ENCODE measurements at places on chromosomes 3 and 15.

DNA sequence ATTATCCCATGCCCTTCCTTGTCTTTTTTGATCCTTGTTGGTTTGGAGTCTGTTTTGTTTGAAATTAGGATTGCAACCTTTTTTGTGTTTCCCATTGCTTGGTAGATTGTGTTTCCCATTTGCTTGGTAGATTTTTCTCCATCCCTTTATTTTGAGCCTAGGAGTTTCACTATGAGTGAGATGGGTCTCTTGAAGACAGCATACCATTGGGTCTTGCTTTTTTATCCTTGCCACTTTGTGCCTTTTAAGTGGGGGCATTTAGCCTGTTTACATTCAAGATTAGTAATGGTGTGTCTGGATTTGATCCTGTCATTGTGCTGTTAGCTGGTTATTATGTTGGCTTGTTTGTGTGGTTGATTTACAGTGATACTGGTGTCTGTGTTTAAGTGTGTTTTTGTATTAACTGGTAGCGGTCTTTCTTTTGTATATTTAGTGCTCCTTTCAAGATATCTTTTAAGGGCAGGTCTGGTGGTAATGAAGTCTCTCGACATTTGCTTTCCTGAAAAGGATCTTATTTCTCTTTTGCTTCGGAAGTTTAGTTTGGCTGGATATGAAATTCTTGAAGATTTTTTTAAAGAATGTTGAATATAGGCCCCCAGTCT is 70.8 kb downstream of the AKAP13 start:
- no peak for DNase-seq

DNA sequence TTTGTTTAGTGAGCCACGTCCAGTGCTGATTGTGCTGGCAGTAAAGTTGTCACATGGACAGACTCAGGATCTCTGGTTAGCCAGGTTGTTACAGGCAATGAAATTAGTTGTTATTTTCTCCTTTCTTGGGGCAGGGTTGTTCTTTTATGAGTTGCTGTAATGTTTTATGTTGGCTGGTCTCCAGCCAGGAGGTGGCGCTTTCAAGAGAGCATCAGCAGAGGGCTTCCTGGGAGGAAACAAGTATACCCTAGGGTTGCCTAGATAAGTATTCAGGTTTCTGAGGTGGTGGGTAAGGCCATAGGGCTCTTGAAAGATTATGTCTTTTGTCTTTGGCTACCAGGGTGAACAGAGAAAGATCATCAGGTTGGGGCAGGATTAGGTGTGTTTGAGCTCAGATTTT is 14.5 kb upstream of the CFAP20DC start:
- no peak for DNase-seq

- no peak for DNase-seq
Measured at GRCh38 chr3:21668012-21668411, 83.0 kb downstream of the ZNF385D start.

GRCh38 chr3:45612918-45613602 is 18.5 kb downstream of the LIMD1 start:
- DNase-seq: no peak

DNA sequence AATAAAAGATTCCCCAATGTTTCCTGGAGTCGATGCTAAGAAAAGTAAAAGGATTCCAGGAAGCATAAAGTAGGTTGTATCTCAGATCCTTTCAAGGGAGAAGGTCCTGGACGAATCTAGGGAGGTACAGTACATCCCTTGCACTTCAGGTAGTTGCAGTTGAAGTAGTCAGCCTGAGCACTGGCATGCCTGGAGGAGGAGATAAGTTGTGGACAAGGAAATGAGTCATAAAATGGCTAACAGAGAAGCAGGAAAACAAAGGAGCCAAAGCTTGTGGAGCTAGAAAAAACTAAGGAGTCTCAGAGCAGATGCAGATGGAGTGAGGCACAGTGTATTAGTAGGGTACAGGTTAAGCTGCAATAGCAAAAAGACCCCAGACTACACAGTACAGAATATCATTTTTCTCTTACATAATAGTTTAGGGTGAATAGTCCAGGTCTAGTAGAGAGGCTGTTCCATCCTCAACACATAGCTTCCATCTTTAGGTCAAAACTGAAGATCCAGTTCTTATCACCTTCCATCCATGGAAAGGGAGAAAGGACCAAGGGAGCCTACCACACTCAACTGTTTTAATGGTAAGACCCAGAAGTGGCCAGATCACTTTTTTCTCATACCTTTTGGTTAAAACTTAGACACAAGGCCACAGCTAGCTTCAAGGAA is 41.3 kb downstream of the COL6A5 start:
- DNase-seq: no peak

DNA sequence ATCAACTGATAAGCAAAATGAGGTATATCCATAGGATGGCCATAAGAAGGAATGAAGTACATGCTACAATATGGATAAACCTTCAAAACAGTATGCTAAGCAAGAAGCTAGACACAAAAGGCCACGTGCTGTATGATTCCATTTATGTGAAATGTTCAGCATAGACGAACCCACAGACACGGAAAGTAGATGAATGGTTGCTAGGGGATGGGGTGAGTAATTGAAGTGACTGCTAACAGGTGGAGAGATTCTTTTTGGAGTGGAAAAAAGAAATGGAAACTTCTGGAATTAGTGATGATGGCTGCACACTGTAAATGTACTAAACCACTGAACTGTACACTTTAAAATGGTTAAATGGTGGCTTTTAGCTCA is 630 bp upstream of the EFCAB12 start:
- DNase-seq: no peak

- no peak for DNase-seq
Measured at GRCh38 chr3:30226601-30227151, 379.7 kb upstream of the TGFBR2 start.

DNA sequence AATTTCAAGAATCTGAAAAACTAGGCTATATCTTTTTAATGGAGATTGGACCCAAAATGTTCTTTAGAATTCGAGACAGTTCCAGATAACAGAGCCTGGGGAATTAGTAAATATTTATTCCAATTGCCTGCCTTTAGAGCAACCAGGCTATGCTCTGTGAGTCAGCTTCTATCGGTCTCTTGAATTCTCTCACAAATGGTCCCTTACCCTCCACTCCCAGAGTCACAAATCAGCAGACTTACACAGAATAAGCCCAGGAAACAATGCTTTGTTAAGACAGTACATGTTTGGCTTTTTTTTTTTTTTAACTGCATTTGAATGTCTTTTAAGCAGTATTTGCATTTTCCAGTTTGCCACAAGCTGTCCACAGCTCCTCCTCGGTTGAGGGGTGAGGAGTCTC is 460.7 kb upstream of the CBLB start:
- no peak for DNase-seq

GRCh38 chr15:57221134-57221533 is 155.2 kb upstream of the CGNL1 start:
- no peak for DNase-seq

GRCh38 chr15:77836121-77836692 is 203.5 kb upstream of the LINGO1 start:
- DNase-seq: no peak

DNA sequence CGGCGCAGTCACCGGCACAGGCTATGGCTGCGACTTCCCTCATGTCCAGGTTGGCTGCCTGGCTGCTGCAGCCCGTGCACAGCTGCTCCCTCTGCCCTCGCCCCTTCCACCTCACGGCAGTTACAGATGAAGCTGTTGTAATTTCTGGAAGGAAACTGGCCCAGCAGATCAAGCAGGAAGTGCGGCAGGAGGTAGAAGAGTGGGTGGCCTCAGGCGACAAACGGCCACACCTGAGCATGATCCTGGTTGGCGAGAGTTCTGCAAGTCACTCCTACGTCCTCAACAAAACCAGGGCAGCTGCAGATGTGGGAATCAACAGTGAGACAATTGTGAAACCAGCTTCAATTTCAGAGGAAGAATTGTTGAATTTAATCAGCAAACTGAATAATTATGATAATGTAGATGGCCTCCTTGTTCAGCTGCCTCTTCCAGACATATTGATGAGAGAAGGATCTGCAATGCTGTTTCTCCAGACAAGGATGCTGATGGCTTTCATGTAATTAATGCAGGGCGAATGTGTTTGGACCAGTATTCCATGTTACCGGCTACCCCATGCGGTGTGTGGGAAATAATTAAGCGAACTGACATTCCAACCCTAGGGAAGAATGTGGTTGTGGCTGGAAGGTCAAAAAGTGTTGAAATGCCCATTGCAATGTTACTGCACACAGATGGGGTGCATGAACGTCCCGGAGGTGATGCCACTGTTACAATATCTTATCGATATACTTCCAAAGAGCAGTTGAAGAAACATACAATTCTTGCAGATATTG is 13.2 kb upstream of the GNB4 start:
- no peak for DNase-seq

DNA sequence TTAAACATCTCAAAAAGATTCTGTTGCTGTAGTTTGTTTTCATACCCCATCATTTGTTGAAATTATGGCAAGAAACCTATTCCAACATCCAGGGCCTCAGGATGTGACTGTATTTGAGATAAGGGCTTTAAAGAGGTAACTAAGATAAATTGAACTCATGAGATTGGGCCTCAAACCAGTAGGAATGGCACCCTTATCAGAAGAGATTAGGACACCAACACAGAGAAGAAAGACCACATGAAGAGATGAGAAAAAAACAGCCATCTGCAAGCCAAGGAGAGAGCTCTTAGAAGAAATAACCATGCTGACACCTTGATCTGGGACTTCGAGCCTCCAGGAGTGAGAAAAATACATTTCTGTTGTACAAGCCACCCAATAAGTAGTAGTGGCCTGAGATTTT is 157.7 kb downstream of the CGGBP1 start:
- no peak for DNase-seq

DNA sequence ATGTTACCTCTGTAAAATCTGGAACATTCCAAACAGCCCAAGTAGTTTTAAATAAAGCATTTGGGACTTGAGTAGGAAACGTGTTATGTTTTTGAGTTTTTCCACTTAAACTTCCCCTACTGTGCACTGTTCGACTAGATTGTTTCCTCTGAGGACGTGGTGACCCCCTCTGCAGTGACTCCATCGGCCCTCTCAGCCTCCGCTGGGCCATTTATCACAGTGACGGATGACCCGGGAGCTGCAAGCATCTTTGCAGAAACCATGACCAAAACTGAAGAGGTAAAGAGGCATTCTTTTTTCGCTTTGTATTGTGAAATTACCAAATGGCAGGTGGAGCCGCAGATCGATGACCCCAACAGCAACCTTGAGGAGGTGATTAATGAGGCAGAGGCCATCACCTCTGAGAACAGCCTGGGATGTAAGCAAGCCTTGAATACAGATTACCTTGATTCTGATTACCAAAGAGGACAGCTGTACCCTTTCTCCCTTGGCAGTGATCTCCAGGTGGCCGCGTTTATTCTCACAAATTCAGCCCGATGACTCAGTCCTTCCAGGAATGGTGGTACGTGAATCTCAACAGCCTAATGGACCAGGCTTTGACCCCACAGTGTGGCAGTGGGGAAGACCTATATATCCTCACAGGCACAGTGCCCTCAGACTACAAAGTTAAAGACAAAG is 79.1 kb upstream of the FAN1 start:
- no peak for DNase-seq

- DNase-seq: no peak
Measured at GRCh38 chr15:31330111-31330785, 3.6 kb downstream of the KLF13 start.

DNA sequence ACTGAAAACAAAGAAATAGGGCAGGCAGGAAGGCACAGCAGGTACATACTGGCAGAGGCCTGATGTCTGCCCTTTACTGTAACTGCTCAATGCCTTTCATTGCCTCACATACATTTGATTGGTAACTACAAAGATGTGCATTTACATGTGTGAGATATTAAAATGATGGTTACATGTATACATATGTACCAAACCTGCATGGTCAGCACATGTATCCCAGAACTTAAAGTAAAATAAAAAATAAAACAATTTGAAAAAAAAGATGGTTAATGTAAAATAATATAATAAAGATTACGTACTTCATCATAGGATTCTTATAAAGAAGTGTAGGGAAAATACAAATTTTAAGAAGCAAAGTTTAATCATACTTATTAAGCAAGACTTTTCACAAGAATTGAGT is 15.1 kb downstream of the SSR3 start:
- no peak for DNase-seq

DNA sequence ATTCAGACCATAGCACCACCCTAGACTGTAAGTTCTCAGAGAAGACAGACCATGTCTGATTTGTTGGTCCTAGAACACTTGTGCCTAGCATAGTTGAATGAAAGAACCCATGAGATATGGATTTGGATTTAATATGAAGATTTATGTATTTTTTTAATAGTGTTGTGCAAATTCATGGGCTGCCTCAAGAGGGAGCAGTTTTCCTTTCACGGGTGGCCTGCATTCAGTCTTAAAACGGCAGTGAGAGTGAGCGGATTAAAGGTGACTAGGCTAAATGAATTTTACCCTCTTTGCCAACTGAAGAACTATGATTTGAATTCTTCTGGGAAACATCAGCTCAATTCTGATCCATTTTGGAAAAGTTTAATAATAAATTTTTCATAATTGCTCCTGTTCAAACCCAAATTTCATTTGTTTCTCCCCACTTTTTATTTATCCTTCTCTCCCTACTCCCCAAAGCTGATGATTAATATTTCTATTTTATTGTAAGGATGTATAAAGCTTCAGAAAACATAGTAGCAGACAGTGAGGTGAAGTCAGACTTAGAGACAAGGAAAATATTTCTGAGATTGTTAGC is 67.3 kb downstream of the MORC1 start:
- DNase-seq: no peak

DNA sequence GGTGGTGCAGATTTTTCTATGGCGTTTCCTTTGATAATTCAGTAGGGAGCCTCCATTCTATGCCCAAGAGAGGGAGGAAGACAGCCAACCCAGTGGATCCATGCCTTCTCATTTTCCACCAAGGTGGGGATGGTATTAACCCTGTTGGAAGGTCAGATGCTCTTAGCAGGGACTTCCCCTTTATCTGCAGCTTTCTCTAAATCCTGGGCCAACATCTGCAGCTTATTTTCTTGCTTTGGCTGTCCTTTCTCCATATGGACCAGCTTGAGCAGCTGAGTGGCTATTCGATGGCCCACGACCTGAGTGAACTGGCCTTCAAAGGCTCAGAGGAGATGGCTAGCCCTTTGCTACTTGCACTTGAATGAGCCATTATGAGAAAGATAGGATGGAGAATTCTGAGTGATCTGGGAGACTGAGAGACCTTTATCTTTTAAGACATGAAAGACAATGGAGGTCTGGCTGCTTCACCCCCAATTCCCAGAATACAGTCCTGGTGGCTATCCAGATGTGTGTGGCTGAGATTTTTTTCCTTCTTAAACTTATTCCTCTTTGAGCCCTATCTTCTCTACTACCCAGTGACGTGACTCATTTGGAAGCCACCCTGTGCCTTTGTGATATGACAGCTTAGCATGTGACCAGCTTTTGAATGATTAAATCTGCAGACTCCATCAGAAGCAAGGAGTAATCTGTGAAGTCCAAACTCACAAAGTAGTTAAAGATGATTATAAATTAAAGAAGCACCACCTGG is 39.6 kb upstream of the TRAK1 start:
- DNase-seq: no peak

GRCh38 chr3:49992326-49992725 is 52.4 kb downstream of the RBM6 start:
- DNase-seq: no peak

- DNase-seq: no peak
Measured at GRCh38 chr3:133038089-133038730, at the start of gene TMEM108. Gene TMEM108 (plus strand): TSS chr3:133038391.

All from stimulated activated naive CD4-positive, alpha-beta T cell treated with Interleukin-2 at 50 U/mL for 16 hours (primary cell).